ENCODE measurements at places on chromosomes 11 and 22.
A peak's percentile ranks its signal among the peaks of the same experiment; 100 is the strongest.

GRCh38 chr11:10660323-10660722 lies 33.2 kb downstream of the IRAG1 start:
- no peak for DNase-seq

- DNase-seq, result peak; percentile 16
These were observed 36.0 kb upstream of the CSNK1E start for GRCh38 chr22:38353142-38353629.

- no peak for DNase-seq
These were observed 941.8 kb downstream of the BRD1 start for GRCh38 chr22:48885919-48886305.

- peak; percentile 33 for DNase-seq
These were observed 38.4 kb downstream of the ANO1 start for GRCh38 chr11:70116386-70117065.

GRCh38 chr11:100556781-100557180 lies 130.3 kb upstream of the ARHGAP42 start:
- no peak for DNase-seq

DNA sequence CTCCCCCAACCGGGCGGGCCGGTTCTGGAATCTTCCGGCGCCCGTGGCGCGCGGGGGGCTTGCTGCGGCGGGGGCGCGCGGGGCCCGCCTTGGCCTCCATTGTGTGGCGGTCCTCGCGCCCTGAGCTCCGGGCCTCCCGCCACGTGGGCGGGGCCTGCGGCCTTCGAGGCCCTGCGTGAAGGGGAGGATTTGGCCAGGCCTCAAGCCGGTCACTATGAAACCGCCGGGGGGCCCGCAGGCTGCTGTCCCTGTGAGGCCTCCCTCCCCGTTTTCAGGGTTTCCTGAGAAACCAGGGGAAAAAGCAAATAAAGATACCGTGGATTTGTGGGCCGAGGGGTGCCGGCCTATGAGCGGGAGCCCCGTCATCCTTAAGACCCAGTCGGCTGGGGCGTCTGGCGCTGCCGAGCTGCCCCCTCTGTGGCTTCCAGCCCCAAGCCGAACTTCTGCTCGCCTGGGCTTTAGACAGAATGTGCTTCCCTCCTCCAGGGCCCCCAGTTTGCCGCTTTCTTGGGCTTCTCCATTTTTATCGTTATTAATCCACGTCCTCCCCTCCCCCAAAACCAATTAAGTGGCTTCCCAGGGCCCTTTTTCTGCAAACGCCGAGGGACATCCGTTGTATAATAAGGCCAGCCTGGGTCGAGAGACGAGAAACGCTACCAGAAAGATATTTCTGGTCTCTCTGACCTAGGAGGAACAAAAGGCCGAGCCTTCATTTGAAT lies 602 bp downstream of the EWSR1 start:
- DNase-seq, result no peak

DNA sequence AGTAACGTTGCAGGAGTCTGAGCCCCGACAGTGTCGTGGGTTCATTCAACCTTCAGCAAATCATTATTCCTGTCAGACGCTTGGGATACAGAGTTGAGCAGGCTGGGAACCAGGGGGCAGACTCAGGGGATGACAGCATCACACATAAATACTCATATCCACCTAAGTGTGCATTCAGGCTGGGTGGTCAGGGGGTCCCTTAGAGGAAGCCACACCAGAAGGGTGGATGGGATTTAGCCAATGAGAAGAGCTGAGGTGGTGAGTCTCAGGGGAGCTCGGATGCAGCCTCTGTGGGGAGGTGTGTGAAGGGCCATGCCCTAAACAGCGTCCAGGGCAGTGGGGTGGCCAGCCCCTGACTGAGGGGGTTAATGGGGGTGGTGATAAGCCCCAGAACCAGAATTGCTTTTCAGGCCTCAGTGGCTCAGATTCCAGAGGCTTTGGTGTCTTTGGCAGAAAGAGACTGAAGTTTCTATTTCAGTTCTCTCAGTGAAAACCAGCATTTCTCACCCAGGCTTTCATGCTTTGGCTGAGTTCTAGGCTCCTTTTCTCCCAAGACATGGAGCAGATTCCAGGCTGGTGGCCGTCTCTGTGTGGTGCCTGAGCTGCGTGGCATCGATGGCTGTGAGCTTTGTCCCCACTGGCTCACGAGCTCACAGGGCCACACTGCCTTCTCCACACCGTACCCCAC lies 83.9 kb upstream of the CLDN5 start:
- no peak for DNase-seq

DNA sequence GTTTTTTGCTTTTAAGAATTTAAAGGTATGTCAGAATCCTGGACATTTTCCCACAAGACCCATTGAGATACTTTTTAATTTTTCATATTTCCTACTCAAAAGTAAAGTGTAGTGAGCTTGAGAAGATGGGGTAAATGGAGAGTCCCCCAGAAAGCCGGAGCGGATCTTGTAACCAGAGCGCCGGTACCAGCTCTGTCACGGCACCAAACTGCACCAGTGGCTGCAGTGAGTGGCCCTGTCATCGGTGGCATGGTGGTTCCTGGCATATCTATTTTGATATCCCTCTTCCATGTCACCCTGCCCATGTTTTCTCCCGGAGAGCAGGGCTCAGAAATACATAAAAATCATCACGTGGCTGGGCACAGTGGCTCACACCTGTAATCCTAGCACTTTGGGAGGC lies 19.3 kb downstream of the DDX25 start:
- no peak for DNase-seq

DNA sequence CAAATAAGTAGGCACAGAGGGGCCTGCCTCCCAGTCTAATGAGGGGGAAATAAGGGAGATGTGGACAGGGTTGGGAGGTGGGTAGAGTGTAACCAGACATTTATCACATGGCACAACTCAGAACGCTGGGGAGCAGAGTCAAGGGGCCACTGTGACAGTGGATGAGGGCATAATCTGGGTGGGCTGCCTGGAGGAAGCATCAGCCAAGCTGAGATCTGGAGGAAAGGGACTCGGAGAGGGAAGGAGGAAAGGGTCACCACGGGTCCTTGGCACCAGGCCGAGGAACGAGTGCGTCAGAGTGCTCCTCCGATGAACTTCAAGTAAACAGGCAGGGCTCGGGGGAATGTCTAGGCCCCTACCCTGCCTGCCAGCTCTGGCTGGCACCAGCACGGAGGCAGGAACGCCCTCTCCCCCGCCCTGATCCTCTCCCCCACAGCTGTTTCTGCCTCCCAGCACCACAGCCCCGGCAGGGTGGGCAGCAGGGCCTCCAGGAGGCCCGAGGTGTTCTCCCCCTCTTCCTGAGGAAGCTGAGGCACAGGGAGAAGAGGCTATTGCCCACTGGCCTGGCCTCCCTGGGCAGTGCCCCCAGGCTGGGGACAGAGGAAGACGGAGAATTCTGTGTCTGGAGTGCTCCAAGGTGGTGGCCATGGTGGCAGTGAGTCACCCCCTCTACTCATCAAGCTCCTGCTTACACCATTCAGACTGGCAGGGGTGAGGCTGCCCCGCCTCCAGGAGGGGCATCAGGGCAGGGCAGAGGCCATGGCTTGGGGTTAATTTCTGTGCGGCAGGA lies 4.2 kb downstream of the ALDH3B1 start:
- DNase-seq, result no peak

DNA sequence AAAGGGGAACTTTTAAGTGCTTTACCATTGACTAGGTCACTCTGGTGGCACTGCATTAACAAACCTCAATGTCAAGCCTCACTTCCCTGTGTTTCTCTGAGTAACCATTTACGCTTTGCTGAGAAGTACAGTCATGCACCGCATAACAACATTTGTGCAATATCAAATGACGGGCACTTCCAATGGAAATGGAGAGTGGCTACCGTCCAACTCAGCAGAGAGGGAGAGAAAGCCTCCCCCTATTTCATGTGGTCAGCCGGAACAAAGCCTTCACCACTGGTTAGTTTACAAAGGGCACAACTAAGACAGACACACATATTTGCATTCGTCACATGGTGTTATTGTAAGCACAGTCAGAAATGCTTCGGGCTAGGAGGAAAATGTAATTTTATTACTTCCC lies 117.3 kb downstream of the RASSF10 start:
- DNase-seq, result peak; percentile 84

DNA sequence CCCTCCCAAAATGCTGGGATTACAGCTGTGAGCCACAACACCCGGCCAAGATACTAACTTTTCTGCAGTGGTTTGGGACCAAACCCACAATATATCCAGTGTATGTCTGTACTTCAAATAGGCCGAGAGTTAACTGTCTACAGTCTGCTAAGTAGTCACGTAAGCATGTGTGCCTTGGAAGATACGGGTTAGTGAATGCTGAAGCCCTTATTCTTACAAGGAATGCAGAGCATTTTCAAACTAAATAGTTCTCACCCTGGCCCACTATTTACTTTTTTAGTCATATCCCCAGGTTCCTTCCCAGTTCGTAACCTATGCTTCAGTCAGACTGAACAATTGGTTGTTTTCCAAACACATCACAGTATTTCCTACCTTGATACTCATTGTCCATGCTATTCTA lies 176.0 kb downstream of the WNT11 start:
- no peak for DNase-seq

DNA sequence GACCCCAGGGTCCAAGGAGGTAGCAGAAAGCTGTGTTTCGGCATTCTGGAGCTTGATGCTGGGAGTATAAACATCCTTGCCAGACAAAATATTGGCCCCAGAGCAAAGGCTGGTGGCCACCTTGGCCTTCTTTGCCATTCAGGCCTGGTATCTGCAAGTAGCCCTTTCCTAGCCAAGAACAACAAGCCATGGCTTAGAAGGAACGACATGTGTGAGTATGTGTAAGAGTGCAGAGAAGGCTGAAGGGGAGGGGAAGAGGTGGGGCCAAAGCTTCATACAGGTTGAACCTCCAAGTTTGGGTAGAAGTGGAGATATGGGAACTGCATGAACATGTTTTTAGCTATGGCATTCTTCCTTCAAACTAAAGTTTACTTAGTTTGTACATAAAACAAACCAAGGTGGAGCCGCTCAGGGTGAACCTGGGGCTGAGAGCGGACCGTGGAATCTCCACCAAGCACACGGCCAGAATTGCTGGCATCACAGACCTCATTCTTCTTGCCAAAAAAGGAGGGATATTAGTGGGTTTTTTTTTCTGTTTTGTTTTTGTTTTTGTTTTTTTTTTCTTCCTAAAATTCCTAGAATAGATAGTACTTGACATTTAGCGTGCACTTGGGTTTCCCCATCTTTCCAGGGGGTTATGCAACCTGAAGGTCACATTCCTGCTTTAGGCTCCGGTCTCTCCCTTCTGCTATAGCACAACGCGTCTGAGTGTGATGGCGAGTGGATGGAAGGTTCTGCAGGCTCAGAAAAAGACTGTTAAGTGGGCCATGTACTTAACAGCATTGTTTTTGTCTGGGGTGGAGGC lies 70.9 kb downstream of the ADAMTS15 start:
- DNase-seq, result no peak

DNA sequence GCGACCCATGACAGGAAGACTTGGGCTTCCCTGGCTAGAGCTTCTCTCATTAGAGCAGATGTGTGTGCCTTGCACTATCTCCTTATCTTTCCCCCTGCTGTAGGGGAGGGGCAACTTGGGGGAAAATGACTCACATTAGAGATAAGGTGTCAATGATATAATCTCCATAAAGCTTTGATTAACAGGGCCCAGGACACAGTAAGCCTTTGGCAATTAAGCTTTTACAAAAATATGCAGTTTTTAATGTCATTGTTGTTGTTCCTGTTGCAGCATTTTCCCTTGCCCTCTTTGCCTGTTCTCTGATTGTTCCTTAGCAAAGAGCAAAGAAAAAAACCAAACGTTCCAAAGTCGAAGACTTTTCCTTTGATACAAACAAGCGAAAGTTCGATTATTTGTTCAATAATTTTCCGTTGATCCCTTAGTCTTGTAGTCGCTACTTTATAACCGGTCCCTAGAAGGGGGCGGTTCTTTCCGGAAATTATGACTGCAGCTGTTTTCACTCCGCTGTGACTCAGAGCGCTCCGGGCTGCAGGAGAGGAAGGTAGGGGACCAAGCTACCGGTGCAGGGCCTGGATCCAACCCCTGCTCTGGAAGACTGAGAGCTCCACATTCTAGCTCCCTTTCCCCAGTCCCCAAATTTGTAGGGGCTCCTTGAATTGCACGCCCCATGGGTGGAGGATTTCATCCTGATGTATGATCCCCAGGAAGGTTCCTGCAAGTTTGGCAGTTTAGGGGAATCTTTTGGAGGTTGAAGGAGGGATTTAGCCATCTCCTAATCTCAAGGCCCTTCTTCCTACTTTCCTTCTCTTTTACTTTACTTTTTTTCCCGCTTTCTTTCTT lies at the start of gene VWA5A:
Gene VWA5A, plus strand, starts transcription at position 509 of the 840 bp plus-strand sequence. CDS start 2,062 bp downstream, outside the sequence.
- no peak for DNase-seq

DNA sequence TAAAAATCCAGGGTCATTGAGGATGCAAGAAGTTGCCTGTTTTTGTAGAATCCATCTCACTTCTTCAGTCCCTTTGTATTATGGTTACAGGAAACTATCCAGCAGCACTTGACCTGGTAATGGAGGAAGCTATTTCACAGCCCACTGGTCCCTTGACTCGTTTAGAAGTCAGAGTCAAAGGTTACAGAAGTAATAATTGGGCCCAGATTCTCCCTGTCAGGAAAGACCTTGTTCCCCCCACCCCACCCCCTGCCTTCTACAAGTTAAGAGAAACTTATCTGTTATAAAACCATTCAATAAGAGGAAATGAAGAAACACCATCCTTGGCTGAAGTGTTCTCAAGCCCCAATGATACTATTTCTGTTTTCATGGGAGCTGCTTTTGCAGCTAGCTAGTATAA lies 65.8 kb downstream of the CSTPP1 start:
- DNase-seq, result no peak

DNA sequence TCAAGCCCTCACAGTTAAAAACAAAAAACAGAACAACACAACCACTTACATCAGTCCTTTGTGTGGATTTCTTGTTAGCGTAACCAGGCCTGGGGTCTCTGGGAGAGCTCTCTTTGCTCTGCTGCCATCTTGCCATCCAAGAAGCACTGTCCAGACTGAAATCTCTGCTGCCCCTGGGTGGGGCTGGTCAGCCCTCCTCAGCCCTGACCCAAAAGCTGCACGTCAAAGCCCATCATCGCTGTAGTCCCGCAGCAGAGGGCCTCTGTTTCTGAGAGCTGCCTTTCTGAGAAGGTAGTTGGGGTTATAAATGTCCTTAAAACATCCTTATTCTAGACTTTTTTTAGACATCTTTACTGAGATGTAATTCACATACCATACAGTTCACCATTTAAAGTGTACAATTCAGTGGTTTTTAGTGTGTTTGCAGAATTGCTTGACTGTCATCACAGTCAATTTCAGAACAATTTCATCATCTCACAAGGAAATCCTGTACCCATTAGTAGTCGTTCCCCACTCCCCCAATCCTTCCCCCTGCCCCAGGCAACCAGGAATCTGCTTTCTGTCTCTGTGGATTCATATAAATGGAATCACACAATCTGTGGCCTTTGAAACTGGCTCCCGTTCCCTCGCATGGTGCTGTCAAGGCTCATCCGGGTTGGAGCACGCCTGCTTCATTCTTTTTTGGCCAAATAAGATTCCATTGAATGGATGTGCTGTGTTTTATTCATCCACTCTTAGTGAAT lies 94.9 kb downstream of the TBC1D22A start:
- no peak for DNase-seq

- DNase-seq, result no peak
These were observed 8.8 kb downstream of the HOATZ start for GRCh38 chr11:111523343-111523742.

Measured in NCI-H2107 (cell line).